AG04449 (cell line): ENCODE measurements at places on chromosomes 2 and 18.

DNA sequence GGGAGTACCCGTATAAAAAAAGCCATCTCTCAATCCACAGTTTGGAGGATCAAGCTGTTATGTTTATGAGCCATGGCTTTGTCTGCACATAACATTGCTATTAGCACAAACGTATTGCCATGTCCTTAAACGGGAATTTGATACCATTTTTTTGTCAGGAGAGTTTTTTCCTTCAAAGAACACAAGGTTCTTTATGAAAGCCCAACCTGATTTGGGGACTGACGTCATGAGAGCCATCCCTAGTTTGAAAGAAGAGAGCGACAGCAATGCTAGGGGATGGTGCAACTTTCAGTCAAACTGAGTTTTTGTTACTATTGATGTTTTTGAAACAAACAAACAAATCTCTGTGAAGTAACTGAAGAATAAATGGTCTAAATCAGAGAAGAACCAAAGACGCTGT, 376.6 kb downstream of the EIPR1 start:
- no peak for DNase-seq

GRCh38 chr2:45725731-45726130, 74.3 kb downstream of the PRKCE start:
- no peak for DNase-seq

- no peak for DNase-seq
These were observed 85.9 kb downstream of the CALCRL start for GRCh38 chr2:187362151-187362550.

DNA sequence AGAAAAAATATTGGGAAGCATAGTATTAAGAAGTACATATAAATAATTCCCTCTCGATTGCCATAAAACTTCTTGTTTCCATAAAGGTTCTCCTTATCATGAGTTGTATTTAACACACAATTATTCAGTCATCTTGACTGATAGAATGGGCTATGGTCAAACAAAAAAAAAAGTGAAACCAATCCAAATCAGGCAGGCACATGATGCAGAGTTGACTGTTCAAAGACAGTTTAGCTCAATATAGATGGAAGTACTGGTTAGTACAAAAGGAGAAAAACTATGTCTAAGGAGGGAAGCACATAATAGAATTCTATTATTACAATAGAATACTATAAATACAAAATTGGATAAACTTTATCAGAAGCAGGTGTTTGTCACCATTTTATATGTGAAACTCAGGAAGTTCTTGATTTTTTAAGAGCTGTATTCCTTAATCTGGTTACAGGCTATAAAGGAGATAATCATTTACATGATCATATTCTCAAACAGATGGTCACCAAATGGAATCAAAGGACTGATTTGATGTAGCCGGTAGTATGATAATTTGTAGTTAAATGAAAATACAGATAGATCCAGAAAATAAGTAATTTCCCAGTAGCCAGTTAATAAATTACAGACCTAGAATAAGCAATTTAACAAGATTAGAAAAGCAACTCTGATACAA, 18.2 kb upstream of the CALCRL start:
- DNase-seq = no peak

- no peak for DNase-seq
These were observed 389.0 kb downstream of the SOX11 start for GRCh38 chr2:6080932-6081753.
